ENCODE measurements at places on chromosomes 12 and 14.

DNA sequence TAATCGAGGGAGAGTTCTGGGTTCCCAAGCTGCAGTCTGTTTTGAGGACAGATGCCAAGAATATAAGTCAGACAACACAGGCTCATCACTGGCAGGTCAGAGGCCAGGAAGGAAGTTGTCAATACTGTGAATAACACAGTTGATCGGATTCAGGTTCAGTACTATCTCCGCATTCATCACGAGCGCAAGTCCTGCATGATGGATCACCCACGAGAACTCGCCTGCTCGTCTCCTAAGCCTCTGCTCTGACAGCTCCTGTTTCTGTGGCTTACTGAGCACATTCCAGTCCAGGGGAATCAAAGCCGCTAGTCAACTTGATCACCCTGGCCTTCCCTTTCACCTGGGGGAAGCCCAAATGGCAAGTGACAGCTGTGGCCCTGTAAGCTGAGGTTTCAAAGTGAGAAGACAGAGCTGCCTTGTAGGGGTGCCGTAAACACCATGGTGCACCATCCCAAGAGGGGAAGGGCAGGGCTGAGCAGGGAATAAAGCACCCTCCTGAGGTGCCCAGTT is 60.1 kb upstream of the DICER1 start:
- no peak for DNase-seq
- no peak overlapping the region for H3K4me3 ChIP-seq
- H3K36me3 ChIP-seq = no peaks in the 10 kb centered on the region
- peaks cover 12% of the 10 kb centered on the region for H3K4me1 ChIP-seq
- no peak overlapping the region for H3K27ac ChIP-seq
- H3K27me3 ChIP-seq = no peaks in the 10 kb centered on the region

- no peaks in the 10 kb centered on the region for H3K27me3 ChIP-seq
- no peak for DNase-seq
- H3K4me1 ChIP-seq = peaks cover 8% of the 10 kb centered on the region
Observed at GRCh38 chr12:121762269-121762668, 31.2 kb downstream of the RHOF start.

DNA sequence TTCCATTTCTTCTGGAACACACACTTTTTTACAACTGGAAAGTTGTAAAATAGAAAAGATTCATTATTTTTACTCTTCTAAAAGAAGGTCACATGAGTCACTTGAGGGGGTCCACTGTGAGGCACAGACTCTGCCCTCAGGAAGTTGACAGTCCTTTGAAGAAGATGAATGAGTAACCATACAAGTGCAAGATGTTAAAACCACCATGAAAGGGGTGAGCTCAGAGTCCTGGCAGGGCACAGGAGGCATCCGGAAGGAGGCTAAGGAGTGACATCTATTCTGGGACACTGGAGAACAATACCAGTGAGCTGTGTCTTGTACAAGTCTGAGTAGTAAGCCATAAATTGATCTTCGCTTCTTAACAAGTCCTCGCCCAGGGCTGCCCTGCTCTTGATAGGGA is 126.0 kb upstream of the FRMD6 start:
- H3K27me3 ChIP-seq = no peaks in the 10 kb centered on the region
- no peak for DNase-seq
- no peak overlapping the region for H3K4me3 ChIP-seq
- H3K4me1 ChIP-seq = no peaks in the 10 kb centered on the region
- no peaks in the 10 kb centered on the region for H3K36me3 ChIP-seq
- H3K27ac ChIP-seq = no peak overlapping the region

DNA sequence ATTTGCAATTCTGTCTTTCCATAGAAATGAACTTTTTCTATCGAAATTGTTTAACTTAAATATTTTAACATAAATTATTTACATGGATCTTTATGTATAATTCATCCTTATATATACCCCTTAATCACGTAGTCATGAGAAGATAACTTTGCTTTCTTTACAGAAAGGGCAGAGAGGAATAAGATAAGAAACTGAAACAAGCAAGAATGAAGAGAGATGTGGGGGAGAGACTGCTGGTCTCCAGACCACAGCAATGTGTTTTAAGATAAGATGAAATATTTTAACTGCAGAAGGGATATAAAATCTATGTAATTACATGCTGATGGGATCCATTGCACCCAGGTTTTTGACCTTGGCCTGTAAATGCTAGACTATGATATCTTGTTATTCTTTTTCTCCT is 34.7 kb upstream of the DNM1L start:
- DNase-seq = no peak
- H3K4me1 ChIP-seq = no peaks in the 10 kb centered on the region
- no peak overlapping the region for H3K4me3 ChIP-seq
- no peaks in the 10 kb centered on the region for H3K27me3 ChIP-seq

DNA sequence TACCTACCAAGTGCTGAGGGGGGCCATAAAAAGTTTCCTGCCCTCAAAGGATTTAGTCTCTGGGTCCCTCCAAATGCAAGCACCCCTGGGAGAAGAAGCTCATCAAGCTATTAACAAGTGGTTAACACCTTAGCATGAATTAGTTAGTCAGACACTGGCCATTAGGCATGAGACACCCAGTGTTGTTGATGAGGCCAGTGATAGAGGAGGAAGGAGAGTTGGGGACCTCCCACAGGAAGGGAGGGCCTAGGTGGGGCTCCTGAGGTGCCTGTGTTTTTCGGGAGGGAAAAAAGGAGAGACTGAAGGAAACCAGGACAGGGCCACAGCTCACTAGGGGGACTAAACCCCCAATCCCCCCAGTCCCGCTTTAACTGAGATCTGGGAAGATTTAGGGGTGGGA is 4.5 kb upstream of the KRT71 start:
- H3K27me3 ChIP-seq = no peaks in the 10 kb centered on the region
- peaks cover 5% of the 10 kb centered on the region for H3K4me1 ChIP-seq
- no peak overlapping the region for H3K4me3 ChIP-seq

- H3K27ac ChIP-seq = no peak overlapping the region
- no peaks in the 10 kb centered on the region for H3K4me1 ChIP-seq
- H3K4me3 ChIP-seq = no peak overlapping the region
- H3K27me3 ChIP-seq = no peaks in the 10 kb centered on the region
- no peaks in the 10 kb centered on the region for H3K36me3 ChIP-seq
Observed at GRCh38 chr14:96178461-96179321, 25.9 kb upstream of the BDKRB2 start.

GRCh38 chr14:52902971-52903619 is 47.8 kb downstream of the FERMT2 start:
- 0 out of 2 replicates have a peak, but pooled peaks cover 12% of the 10 kb centered on the region for H3K4me1 ChIP-seq
- H3K4me3 ChIP-seq = no peak overlapping the region
- DNase-seq = no peak
- no peak overlapping the region for H3K27ac ChIP-seq
- no peaks in the 10 kb centered on the region for H3K36me3 ChIP-seq

GRCh38 chr12:27273114-27273513 is 29.0 kb downstream of the STK38L start:
- H3K36me3 ChIP-seq = no peaks in the 10 kb centered on the region
- peak overlapping the region; percentile 30 for H3K27ac ChIP-seq
- no peak for DNase-seq
- no peaks in the 10 kb centered on the region for H3K27me3 ChIP-seq

GRCh38 chr12:94748726-94749421 is 98.5 kb upstream of the TMCC3 start:
- no peaks in the 10 kb centered on the region for H3K36me3 ChIP-seq
- DNase-seq = no peak
- peaks cover 6% of the 10 kb centered on the region for H3K4me1 ChIP-seq
- no peak overlapping the region for H3K27ac ChIP-seq

Measured in Caco-2 (cell line).